A549 treated with CpdA at 1 μM for 4 hours (cell line): ENCODE measurements at places on chromosomes 12 and 14. TPM values are rescaled to one million over a fixed set of nuclear protein-coding genes. Genes with fewer than 3 reads are reported as not detected.

Gene SALL2
- 0.63 to 1.6 TPM (median 1.1 TPM) in 5 replicates for total RNA-seq

Gene KLHL33
- 0.01 TPM in 1 of 5 replicates, not detected in the others for total RNA-seq

Gene WNT1
- 0.07 TPM in 1 of 5 replicates, not detected in the others for total RNA-seq

Gene GUCY2C
- 0.01 TPM in 1 of 5 replicates, not detected in the others for total RNA-seq

Gene GALNT8
- not detected in 5 replicates for total RNA-seq

Gene OR6C2
- total RNA-seq, result not detected in 5 replicates

Gene TSPAN19
- 0.31 TPM in 1 of 5 replicates, not detected in the others for total RNA-seq

Gene CD163
- total RNA-seq, result not detected in 5 replicates

Gene SLCO1B1
- 0.26 to 0.53 TPM (median 0.37 TPM) in 5 replicates for total RNA-seq

Gene RPGRIP1
- 0.21 to 0.51 TPM (median 0.34 TPM) in 5 replicates for total RNA-seq

Gene LIMA1
- total RNA-seq, result 5.3 to 10.5 TPM (median 7.2 TPM) in 5 replicates

Gene GALNT6
- total RNA-seq, result 2.6 to 5.0 TPM (median 3.0 TPM) in 5 replicates

Gene OLR1
- 0.75 to 2.6 TPM (median 1.3 TPM) in 5 replicates for total RNA-seq
